ENCODE measurements at places on chromosomes 7 and 10. TPM values are rescaled to one million over a fixed set of nuclear protein-coding genes. Genes with fewer than 3 reads are reported as not detected.

The OR2A5 gene
- not detected for total RNA-seq

The IFIT1B gene
- not detected for total RNA-seq

The TMEM106B gene
- total RNA-seq: 42.8 TPM

The PDGFA gene
- 47.1 TPM for total RNA-seq

The MRPS17 gene
- total RNA-seq: 15.7 TPM

The FAM53B gene
- 13.7 TPM for total RNA-seq

The AKR1D1 gene
- not detected for total RNA-seq

The CCDC172 gene
- total RNA-seq: not detected

The ARHGEF35 gene
- 4.4 TPM for total RNA-seq

The PNLIPRP3 gene
- not detected for total RNA-seq

The ATG9B gene
- total RNA-seq: 1.8 TPM

The SPDYE3 gene
- total RNA-seq: not detected

The GDF2 gene
- total RNA-seq: not detected

The FAM20C gene
- total RNA-seq: 10.0 TPM

The AS3MT gene
- 0.34 TPM for total RNA-seq

The ANKRD61 gene
- total RNA-seq: 0.18 TPM

The SPRN gene
- total RNA-seq: 3.7 TPM

The DCLRE1C gene
- total RNA-seq: 10.1 TPM

The AKR1B15 gene
- total RNA-seq: not detected

The ITGA8 gene
- total RNA-seq: not detected

The PDK4 gene
- 0.29 TPM for total RNA-seq

The TAS2R4 gene
- 1.1 TPM for total RNA-seq

The OR9A2 gene
- not detected for total RNA-seq

The CARD11 gene
- total RNA-seq: 6.6 TPM

The PLEKHS1 gene
- total RNA-seq: not detected

The FAM200A gene
- total RNA-seq: 4.7 TPM

The PRLHR gene
- total RNA-seq: not detected

The PRF1 gene
- 0.14 TPM for total RNA-seq

The SFRP5 gene
- total RNA-seq: 0.14 TPM

The ZDHHC6 gene
- total RNA-seq: 21.6 TPM

The ADCY1 gene
- total RNA-seq: 1.2 TPM

The HPSE2 gene
- total RNA-seq: not detected

The LBX1 gene
- total RNA-seq: not detected

The OPN4 gene
- not detected for total RNA-seq

The GALNT17 gene
- 7.8 TPM for total RNA-seq

The ITPRID1 gene
- total RNA-seq: not detected

The ELN gene
- 0.75 TPM for total RNA-seq

The CALML5 gene
- not detected for total RNA-seq

The TMEM236 gene
- total RNA-seq: 0.14 TPM

The C10orf105 gene
- total RNA-seq: not detected

Measured in astrocyte (in vitro differentiated cells and primary cell).